CD4-positive, alpha-beta T cell (primary cell): ENCODE measurements at places on chromosomes 16 and 17.

DNA sequence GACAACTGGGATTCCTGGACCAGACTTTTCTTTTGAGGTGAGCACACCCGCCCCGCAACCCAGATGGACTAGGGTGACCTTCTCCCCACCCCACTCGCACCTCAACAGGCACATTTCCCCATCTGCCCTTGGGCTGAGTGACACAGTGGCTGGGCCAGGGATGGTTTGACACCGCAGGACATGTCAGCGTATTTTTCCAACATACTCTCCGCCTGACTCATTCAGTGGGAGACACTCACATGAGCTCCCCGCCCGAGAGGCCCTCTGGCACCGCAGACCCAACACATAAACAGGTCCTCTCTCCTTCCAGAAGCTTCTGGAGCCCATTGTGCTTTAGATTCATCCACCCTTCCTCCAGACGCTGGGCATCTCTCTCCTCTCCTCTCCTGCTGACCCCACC lies 69.4 kb downstream of the ZDHHC7 start:
- no peak for DNase-seq

DNA sequence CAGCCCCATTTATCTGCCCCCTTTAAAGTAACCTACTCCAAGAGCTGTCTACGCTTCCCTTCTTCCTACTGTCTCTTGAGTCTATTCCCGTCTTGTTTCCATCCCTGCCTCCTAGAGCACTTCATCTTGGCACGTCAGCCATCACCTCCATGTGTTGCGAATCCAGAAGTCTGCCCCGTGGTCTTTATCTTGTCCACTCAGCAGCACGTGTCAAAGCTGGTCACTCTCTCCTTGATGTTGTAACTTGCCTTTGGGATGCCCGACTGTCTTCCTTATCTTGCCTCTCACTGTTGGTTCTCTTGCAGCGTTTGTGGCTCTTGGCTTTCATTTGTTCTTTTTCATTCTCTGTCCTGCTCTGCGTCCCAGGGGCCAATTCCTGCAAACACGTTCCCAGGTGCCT lies 99.4 kb downstream of the PLCG2 start:
- no peak for DNase-seq

DNA sequence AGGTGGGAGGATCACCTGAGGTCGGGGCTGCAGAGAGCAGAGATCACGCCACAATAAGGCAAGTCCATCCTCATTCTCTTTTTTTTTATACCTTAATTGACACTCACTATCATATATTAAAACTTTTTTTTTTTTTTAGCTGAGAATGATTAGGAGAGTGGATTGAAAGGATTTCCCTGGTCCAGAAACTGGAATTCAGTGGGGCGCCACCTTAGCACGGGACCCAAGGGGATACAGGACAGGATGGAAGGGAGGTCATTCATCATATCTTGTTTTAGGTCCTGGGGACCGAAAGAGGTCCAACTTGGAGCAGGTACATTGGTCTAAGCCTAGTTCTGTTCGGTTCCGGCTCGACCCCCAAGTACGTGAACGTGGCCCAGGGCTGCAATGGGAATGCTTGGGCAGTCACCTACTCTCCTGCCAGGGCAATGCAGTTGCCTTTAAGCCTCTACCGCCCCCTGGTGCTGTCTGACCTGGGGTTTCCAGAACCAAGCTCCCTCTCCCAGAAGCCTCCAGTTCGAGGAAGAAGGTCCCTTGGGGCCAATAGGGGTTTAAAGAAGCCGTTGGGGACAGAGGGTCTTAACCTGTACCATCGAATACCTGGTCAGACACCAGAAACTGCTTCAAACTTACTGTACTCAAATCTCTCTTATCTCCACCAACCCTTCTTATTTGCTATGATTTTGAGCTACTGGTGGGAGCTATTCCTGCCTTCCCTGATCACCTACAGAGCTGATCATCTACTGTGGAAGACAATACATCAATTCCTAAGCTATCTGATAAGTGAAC lies 19.9 kb upstream of the GPATCH8 start:
- DNase-seq = peak; percentile 25

GRCh38 chr17:45338996-45339535 lies 22.2 kb upstream of the MAP3K14 start:
- no peak for DNase-seq

DNA sequence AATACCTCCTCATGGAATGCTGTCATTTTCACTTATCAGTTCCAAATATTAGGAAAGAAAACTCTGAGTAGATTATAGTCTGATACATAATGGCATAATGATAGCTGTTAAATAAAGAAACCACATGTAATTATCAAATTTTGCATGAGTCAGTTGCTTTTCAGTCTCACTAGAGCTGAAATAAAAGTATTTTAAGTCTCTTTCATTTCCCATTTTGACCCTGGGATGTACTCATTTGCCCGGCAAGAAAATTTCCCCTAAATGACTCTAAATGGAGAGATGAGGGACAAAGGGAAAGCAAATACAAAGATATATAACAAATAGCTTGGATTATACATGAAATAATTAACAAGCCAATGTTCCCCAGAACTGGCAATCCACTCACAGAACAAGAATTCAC lies 47.9 kb upstream of the CPHXL start:
- no peak for DNase-seq

DNA sequence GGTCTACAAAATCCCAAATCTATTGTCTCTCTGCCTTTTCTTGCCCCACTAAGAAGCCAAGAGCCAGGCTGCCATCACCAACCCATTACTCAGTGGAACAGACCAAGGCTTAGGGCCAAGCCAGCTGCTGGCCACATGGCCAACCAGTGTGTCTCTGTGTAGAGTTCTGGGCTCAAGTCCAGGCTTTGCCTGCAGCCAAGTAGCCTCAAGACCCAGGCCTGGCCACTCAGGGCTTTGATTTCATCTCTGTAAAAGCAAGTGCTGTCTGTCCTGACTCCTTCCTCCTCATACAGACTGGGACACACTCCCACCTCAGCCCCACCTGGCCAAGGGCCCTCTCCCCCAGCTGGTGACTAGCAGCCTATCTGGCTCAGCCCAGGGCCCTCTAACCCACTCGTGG lies 14.6 kb downstream of the SREBF1 start:
- no peak for DNase-seq

DNA sequence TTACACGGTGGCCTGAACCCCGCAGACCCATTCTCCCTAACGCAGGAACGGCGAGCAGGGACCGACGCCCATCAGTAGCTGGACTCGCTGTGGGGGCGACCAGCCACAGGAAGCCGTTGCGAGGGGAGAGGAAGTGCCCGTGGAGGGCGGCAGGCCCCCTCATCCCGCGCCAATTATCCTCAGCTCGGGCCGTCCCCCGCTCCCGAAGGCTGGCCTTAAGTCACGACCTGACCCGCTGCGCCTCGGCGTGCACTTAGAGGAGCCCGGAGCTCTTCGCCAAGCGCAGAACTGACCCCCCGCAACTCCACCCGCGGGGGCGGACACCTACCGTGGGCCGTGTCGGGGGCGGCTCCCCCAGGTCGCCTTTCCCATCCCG lies 401 bp downstream of the ARL16 start:
- no peak for DNase-seq

GRCh38 chr16:84898447-84898846 lies 78.7 kb downstream of the CRISPLD2 start:
- DNase-seq = peak; percentile 69

GRCh38 chr16:71230122-71230845 lies at the start of gene HYDIN:
Gene HYDIN (minus strand): TSS chr16:71230722. CDS start chr16:71186895, 43,827 bp downstream.
- no peak for DNase-seq

GRCh38 chr16:76639685-76640289 lies 362.6 kb downstream of the CNTNAP4 start:
- DNase-seq = no peak

DNA sequence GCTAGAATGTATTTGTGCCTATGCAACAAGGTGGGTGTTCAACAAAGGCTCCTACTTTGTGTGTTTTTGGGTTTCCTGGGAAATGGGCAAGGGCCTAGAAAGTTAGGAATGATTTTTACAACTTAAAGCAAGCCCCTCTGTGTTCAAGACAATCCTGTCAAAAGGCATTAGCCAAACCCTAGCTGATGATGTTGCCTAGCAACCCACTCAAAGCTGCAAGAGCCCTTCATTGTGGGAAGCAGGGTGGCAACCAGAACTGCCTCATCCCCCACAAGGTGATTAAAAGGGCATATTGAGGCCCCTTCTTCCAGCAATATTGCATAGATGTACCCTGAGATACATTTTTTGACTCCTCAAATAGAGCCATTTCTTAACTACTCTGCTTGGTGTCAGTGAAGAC lies 16.0 kb upstream of the RASL10B start:
- no peak for DNase-seq

GRCh38 chr16:81005610-81006161 lies 999 bp downstream of the CMC2 start:
- DNase-seq = no peak

- DNase-seq = no peak
These were observed 16.4 kb downstream of the IGF2BP1 start for GRCh38 chr17:49013311-49014213.

GRCh38 chr17:6666077-6666521 lies 14.5 kb downstream of the C17orf100 start:
- DNase-seq = no peak

DNA sequence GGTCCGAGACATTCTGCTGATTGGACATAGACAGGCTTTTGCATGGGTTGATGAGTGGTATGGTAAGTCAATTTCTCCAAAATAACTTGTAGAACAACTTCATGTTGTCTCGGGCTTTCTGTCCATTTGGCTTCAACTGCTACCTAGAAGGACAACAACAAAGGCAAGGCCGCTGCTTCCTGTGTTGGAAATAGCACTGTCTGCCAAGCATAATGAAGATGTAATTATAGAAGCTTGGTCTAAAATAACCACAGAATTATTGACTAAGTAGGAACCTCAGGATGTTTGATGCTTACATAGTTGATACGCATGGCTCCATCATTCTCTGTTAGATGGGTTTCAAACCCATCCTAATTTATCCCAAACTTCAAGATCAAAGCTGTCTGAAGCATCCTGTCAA lies 42.3 kb upstream of the NOL11 start:
- no peak for DNase-seq

DNA sequence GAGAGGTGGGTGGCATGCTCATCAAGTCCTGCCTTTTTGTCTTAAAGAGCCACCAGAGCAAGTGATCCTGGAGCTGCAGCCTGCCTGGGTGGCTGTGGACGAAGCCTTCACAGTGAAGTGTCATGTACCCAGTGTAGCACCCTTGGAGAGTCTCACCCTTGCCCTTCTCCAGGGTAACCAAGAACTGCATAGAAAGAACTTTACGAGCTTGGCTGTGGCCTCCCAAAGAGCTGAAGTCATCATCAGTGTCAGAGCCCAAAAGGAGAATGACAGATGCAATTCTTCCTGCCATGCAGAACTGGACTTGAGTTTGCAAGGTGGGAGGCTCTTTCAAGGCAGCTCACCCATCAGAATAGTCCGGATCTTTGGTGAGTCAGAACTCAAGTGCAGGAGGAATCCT lies 14.2 kb downstream of the CSH2 start:
- DNase-seq = no peak

DNA sequence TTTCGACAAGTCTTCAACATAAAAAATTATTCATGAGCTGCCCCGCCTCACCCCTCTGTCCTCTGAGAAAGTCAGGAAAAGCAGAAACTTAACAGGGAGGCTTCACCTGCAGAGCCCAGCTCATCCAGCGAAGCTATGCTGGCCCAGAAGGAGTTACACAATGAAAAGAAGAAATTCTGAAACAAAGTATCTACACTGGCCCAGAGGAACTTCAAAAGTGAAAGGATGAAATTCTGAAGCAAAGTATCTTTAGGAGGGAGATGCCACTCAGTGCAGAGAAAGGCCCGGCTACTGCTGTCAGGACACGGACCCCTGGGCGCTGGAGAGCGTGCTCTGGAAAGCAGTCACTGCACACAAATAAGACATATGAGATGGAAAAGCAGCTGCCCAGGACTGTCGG lies 1.6 kb downstream of the GALNS start:
- DNase-seq = no peak

- DNase-seq = no peak
These were observed 406.2 kb downstream of the CDH11 start for GRCh38 chr16:64715624-64716023.

GRCh38 chr17:39139161-39139511 lies 12.3 kb downstream of the PLXDC1 start:
- DNase-seq = no peak

DNA sequence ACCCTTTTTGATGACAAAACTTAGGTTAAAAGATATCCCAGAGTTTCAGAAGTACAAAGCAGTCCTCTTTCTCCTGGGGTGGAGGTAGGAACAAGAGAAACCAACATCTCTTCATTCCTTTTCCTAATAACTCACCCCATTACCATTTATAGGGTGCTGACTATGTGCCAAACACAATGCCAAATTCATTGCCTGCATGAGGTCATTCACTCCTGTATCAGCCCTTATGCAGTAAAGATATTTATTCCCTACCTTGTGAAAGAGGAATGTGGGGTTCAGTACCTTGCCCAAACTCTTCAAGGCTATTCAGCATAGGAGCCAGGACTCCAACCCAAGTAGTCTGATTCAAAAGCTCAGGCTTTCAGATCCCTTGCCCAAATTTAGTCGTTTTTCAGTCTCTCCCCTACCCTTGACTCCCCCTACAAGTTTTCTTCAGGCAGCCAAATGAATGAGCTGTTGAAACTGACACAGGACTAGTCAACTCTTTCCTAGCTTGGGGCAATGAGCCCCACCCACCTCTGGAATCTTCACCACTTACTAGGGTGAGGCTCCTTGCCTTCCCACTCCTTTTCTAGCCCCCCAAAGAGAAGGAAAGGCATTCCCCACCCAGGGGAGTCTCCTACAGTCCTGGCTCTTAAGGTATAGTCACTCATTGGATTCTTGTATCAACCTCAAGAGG lies 5.9 kb downstream of the KRT14 start:
- no peak for DNase-seq

DNA sequence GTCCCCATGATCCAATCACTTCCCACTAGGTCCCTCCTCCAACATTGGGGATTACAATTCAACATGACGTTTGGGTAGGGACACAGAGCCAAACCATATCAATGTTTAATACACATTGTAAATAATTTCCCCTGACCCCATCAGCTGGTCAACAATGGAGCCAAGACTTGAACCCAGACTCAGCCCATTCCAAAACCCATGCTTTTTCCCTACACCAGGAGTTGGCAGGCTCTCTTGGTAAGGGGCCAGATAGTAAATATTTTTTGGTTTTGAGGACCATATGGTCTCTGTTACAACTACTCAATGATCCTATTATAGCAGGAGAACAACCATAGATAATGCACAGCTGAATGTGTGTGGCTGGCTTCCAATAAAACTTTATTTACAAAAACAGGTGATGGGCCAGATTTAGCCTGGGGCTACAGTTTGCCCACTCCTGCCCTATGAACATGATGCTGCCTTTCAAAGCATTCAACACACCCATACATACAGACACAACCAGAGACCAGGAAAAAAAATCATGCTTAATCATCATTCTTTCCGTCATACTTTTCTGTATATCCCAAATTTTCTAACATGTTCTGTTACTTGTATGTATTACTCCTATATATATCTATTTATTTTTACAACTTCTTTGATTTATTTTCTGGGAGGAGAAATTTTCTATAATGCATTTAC lies 22.1 kb upstream of the MSI2 start:
- no peak for DNase-seq

DNA sequence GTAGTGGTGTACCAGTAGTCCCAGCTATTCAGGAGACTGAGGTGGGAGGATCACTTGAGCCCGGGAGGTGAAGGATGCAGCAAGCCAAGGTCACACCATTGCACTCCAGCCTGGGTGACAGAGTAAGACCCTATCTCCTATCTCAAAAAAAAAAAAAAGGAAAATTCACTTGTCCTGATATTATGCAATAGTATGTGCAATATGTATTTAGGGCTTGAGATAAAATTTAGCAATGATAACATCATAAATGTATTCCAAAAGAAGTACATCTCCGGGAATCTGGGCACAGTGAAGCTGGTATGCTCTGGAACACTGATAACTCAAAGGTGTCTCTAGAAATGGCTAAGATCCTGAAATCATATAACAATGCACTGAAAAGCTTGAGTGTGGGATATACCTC lies 74.5 kb downstream of the NCOR1 start:
- no peak for DNase-seq
